Stimulated activated CD8-positive, alpha-beta memory T cell treated with anti-CD3 and anti-CD28 coated beads, Interleukin-4, amount 100 ng/mL, for 1 hour (primary cell): ENCODE measurements at places on chromosomes 1 and 21.

DNA sequence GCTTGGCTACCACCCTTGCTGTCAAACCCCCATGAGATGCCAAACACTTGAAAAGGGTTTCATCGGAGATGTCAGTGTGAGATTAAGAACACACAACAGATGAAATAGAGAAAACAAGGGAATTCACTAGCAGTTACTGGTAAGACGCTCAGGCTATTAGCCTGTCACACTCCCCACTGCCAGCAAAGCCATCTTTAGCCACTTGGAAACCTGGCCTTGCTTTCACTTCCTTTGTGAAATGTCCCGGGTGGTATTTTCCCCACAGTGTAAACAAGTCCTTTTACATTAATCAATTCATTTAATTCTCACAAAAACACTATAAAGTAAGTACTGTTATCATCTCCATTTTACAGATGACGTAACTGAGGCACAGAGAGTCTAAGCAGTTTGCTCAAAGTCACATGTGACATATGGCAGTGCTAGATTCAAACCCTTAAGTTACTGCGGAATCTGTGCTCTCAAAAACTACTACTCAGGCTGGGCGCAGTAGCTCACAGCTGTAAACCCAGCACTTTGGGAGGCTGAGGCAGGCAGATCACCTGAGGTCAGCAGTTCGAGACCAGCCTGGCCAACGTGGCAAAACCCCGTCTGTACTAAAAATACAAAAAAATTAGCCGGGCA, 32.7 kb upstream of the KHDRBS1 start:
- no peak for DNase-seq

DNA sequence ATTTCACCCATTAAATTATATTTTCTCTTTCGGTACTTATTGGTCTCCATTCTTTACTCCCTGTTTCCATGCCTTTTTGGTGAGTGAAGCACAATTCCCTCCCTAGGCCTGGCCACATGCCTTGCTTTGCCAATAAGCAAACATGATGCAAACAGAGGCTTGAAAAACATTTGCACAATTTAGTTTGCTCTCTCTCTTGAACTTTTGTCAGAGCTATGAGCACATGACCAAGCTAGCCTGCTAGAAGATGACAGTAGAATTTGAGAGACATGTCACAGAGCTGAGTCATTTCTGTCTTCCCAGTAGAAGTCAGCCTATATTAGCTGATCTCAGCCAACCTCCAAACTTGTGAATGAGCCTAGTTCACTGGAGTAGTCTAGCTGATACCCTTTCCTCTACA, 24.6 kb downstream of the ANGPTL3 start:
- DNase-seq = no peak

DNA sequence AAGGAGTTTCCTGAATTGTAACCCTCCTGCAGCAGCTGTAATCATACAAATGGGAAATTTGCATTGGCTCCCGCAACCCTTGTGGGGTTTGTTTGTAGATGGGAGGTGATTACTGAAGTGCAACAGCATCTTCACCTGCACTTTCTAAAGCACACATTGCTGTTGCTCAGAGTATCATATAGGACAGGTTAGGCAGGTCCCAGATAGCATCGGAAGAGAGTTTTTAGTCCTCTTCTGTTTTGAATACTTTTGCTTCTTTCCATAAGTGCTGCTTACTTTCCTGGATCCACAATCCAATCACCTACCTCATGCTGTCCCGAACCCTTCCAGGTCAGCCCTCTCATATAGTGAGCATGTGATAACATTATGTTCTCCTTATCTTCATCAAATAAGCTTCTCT, 300.4 kb downstream of the PTPRC start:
- DNase-seq = no peak

DNA sequence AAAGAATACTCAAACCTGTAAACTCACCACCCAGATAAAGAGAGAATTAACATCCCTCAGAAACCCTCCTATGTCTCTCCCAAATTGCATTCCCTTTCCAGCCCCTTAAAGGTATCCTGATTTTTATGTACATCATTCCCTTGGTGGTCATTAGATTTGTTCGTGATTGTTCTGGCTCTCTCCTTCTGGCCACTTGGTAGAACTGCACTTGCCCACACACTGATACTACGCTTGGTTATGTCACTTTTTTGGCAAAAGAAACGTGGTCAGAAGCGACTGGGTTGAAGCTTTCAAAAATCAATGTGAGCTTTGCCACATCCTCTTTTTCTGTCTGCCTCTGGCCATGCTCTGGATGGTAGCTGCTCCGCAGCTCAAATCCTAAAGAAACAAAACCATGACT, 76.3 kb downstream of the KRTAP19-8 start:
- no peak for DNase-seq

- no peak for DNase-seq
These were observed 80.2 kb upstream of the GALNT2 start for GRCh38 chr1:229986737-229987337.

DNA sequence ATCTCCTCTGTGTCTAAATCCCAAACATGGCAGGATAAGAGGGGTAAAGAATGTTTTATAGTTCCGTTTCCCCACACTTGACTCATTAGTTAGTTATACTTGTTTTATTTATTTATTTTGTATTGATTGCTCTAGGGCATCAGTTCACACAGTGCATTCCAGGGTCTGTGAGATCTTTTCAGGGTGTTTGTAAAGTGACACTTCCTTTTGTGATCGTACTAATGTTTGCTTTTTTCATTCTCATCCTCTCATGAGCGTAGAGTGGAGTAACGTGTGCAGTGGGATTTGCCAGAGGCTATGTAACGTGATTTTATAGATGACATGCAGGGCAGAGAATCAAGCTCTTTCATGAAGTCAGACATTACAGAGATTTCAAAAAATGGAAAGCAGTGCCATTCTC, 103.2 kb downstream of the SCCPDH start:
- DNase-seq = no peak

DNA sequence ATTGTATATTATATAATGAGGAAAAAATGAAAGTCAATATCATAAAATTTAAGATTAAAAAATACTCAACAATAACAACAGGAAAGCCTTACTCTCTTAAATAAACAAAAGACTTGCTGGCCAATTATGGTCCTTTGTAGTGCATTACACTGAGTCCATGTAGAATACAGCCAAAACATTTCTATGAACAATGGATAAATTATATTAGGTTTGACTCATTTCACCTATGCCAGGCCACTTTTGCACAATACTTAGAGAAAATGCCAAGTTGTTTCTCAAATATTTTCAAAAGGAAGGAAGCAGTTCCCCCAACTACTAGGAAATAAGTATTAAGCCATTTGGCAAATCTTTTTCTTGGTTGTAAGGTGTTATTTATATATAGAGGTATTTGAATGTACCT, 19.8 kb upstream of the UCK2 start:
- DNase-seq = no peak

DNA sequence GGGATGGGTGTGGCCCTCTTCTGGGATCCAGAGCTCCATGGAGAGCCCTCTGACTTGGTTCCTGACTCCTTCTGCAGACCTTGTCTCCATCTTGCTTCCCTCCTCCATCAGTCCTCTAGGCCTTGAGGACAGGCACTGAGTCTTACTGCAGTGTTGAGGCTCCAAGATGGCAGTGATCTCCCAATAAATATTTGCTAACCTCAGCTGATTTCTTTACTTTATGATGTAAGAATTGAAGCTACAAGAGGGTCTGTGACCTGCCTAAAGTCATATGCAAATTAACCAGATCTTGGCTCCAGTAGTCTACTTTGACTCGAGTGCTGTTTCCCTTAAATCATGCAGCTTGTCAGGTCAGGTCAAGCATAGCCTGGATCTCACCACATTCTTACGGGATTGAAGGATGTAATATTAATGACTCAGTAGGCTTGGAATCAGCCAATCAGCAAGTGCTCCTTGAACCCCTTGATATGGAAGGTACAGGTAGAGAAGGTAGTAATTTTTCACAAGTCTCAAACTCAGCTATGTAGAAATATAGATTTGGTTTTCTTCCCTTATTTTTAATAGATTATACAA, 93.0 kb downstream of the CLIC6 start:
- no peak for DNase-seq

- DNase-seq = no peak
These were observed 22.5 kb upstream of the FRRS1 start for GRCh38 chr1:99788896-99789295.

GRCh38 chr1:169892176-169892926, 1.3 kb downstream of the SCYL3 start:
- no peak for DNase-seq

GRCh38 chr1:228457396-228458176, 29.6 kb upstream of the RNF187 start:
- peak; percentile 50 for DNase-seq

DNA sequence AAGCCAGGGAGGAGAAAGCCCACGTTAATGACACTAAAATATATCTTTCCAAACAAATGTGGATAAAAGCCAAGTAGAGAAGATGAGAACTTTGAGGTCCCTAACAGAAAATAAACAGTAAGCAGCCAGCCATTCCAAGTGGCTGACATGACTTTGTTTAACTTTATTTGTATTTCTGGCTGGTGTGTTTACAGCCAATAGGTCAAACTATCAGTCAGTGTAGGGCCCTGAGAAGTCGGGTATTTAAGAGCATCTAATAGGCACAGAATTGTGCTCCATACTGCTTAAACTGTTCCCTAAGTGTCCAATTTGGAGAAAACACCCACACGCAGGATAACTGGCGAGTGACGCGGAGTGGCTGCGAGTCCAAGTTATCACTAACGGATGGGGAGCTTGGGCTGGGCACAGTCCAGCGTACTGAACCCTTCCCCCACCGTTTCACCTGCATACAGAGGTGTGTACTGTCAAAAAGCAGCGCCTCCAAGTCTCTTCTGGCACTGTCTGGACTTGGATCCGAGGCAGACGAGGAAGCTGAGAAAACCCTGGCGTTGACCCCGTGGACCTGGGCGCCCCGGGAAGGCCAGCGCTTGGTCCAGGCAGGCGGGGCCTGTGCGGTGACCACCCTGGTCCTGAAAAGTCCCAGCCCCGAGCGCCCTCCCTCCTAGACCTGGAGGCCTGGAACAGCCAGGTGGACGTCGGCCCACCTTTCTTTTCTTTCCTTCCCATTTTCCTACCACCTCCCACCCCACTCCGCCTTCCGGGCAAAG, 662 bp upstream of the LGALS8 start:
- no peak for DNase-seq

GRCh38 chr1:107415241-107415640, 274.4 kb downstream of the NTNG1 start:
- DNase-seq = no peak

DNA sequence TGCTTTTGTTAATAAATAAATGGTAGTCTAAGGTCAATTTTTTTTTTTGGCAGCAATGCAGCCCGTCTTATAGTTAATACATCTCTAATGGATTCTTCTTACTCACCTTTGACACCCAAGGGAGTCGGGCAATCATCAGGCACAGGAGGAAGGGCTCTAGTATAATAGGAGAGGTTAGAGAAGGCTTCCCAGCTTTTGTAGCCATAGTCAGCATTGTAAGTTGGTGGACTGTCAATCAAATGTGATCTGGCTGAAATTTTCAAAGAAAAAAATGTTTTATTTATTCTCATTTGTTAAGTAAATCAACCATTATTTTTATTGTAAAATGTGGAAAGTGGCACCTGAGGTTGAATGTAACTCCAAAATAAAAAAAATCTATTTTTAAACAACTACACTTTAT, 2.1 kb downstream of the PTGS2 start:
- no peak for DNase-seq

DNA sequence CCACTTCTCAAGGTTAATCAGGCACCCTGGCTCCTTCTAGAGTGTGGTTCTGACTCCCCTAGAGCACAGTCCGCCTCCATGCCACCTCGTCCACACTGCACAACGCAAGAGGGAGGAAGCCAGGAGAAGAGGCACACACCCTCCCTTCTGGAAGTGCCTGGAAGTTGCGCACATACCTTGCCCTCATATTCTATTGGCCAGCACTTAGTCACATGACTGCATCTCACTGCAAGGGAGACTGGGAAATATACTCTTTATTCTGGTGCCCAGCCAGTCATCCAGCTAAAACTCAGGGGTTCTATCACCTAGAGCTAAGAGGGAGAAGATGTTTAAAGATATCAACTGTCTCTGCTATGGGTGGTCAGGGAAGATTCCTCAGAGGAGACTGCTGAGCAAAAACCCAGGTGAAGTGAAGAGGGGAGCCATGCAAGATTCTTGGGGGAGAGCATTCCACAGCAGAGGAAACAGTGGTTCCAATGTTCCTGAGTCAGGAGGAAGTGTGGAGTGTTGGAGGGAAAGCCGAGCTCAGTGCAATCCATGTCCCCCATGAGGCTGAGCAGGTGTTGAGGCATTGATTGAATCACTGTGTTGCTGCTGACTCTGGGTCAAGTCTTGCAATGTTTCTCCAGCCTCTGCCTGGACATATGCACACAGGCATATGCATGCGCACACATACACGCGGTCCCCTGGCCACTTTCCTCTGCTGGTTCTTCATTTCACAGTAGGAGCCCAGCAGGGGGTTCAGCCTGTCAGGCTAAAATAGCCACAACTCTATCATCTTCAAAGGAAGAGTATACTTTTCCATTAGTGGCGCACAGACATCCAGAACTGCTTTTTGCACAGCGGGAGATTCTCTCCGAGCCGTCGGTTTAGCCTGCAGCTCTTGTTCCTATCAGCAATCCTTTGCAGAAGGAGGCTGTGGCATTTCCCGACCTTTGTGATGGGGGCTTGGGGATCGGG, 22.3 kb upstream of the KLHDC7A start:
- no peak for DNase-seq

GRCh38 chr1:30518186-30518585, 205.2 kb downstream of the MATN1 start:
- no peak for DNase-seq

DNA sequence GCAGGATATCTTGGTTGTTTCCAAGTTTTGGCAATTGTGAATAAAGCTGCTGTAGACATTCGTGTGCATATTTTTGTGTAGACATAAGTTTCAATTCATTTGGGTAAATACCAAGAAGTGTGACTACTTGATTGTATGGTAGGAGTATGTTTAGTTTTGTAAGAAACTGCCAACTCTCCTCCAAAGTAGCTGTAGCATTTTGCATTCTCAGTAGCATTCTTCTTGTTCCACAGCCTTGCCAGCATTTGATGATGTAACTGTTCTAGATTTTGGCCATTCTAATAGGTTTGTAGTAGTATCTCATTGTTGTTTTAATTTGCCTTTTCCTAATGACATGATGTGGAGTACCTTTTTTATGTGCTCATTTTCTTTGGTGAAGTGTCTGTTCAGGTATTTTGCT, 38.6 kb upstream of the PLA2G4A start:
- DNase-seq = no peak

DNA sequence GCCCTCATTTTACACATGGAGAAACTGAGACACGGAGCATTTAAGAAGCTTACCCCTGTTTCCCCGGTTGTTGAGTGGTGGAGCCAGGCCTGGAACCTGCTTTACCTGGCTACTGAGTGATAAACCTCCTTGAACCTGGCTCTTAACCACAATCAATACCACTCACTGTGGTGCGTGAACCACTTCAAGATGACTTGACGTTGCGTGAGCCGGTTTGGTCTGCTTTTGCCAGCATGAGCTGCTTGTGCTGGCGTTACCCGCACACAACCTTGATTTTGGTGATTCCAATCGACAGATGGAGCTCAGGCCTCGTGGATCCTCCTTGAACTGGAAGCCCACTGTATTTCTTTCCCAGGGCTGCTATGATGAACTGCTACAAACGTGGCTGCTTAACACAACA, 6.1 kb upstream of the TINAGL1 start:
- DNase-seq = no peak

GRCh38 chr1:30991862-30992606, 73.5 kb downstream of the PUM1 start:
- no peak for DNase-seq
